Stimulated activated CD4-positive, alpha-beta T cell treated with anti-CD3 and anti-CD28 coated beads, Interleukin-4, amount 100 ng/mL, for 24 hours (primary cell): ENCODE measurements at places on chromosomes 16 and 17.

DNA sequence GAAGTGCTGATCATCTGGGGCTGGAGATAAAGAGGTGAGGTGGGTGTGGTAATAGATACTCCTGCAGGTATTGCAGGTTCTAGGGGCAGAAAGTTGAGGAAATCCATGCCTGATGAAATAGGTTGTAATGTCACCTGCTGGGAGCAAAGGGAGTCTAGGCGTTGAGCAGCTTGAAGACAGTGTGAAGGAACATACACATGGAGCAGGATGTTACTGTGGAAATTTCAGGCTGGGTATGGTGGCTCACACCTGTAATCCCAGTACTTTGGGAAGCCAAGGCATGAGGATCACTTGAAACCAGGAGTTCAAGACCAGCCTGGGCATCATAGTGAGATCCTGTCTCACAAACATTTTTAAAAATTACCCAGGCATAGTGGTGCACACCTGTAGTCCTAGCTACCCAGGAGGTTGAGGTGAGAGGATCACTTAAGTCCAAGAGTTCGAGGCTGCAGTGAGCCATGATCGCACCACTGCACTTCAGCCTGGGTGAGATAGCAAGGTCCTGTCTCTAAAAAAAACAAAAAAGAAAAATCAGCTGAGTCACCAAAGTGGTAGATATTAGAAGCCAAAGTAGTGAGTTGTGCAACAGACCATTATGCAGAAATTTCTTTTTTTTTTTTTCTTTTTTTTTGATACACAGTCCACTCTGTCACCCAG lies 9.1 kb upstream of the CRYBA1 start:
- DNase-seq, result no peak

DNA sequence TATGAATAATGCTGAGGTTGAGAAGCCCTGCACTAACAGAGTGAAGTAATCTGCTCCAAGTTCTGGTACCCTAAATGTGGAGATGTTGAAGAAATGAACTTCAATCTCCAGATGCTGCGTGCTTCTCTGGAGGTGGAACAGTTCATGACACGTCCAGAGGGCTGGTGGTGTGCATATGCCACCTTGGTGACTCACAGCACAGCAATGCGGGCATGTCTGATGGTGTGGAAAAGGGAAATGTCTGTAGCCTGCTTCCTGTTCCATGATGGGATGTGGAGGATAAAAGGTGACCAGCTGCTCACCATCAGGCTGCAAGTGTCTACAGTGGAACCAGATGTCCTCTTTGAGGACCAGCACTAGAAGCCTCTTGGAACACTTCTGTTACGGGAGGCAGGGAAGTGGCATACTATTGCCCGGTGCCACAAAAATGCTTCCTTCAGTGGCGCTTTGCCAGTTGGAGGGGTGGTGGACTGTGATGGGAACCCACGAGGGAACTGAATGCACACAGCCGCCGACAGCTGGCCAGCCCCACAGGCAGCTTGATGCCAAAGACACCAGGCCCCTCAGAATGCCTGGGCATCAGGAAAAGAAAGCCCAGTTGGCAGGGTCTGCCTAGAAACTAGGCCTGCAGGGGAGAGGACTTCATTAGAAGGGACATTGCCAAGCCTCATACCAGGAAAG lies 19.9 kb downstream of the SNX11 start:
- no peak for DNase-seq

- DNase-seq, result peak; percentile 72
Observed at GRCh38 chr17:16521070-16521727, 29.2 kb upstream of the LRRC75A start.

- DNase-seq, result no peak
Observed at GRCh38 chr17:41907633-41908539, 10.9 kb downstream of the ACLY start.

DNA sequence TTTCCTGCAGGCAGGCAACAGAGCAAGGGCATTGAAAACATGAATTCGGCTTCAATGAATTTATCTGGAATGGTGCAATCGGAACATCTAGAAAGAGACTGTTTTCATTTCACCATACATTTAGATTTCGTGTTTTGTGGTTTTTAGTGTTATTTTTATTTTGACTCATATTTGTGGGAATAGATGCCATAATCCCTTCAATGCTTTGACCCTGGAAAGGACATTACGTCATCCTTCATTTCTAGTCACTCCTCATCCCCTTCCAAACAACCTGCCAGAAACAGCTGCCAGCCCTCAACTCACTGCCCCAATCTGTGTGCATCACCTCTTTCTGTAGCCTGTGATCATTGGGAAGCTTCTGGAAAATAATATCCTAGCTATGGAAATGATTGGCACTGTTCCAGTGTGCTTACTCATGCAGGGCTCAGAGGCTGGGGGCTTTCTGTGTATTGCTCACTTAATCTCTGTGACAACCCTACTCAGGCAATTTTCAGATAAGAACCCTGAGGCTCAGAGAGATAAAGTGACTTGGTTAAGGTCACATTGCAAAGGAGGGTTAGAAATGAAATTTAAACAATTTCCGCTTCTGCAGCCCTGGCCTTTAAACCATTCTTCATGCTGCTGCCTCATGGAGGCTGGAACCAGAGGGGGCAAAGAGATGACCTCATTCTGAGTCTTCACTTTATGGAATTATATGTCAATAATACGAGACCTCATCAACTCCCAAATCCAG lies 9.5 kb upstream of the KSR1 start:
- DNase-seq, result no peak

- DNase-seq, result no peak
Observed at GRCh38 chr16:55901566-55902217, 26.5 kb upstream of the CES5A start.

GRCh38 chr16:72798264-72798663 lies 249.7 kb downstream of the ZFHX3 start:
- no peak for DNase-seq

GRCh38 chr16:71645450-71645849 lies 19.5 kb downstream of the MARVELD3 start:
- DNase-seq, result no peak

DNA sequence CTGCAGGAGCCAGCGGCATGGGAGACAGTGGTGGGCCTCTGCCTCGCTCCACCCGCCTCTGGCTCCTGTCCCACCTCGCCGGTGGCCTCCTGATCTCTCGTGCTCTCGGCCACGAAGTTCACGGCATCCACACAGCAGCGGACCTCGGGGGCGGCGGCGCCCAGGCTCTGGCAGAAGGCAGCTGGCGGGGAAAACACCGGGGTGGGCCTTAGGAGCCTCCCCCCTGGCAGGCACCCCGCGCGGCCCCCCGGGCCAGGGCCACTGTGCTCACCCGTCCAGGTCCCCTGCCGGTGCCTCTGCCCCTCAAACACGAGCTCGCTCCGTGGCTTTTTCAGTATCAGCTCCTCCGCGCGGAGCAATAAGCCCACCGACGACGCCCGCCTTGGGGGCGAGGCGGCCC lies 409 bp upstream of the C17orf107 start:
- no peak for DNase-seq

- no peak for DNase-seq
Observed at GRCh38 chr16:1311738-1312466, 2.5 kb downstream of the UBE2I start.

GRCh38 chr16:85275533-85276249 lies 163.4 kb upstream of the CIBAR2 start:
- peak; percentile 63 for DNase-seq

DNA sequence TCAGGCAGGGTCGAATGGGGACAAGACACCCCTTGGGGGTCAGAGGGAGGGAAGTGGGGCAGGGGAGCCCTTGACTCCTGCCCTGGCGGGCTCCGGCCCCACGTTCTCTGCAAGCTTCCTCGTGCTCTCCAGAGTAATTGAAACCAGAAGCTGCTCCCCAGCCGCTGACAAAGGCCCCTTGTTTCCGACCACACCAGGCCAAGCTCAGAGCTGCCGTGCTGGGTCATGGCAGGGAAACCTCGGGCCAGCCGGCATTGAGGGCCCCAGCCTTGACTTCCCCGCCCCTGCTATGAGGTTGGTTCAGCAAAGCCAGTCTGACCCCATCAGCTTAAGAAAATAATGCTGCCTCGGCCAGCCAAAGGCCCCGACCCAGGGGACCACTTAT lies 43.3 kb downstream of the TIMM22 start:
- DNase-seq, result no peak

DNA sequence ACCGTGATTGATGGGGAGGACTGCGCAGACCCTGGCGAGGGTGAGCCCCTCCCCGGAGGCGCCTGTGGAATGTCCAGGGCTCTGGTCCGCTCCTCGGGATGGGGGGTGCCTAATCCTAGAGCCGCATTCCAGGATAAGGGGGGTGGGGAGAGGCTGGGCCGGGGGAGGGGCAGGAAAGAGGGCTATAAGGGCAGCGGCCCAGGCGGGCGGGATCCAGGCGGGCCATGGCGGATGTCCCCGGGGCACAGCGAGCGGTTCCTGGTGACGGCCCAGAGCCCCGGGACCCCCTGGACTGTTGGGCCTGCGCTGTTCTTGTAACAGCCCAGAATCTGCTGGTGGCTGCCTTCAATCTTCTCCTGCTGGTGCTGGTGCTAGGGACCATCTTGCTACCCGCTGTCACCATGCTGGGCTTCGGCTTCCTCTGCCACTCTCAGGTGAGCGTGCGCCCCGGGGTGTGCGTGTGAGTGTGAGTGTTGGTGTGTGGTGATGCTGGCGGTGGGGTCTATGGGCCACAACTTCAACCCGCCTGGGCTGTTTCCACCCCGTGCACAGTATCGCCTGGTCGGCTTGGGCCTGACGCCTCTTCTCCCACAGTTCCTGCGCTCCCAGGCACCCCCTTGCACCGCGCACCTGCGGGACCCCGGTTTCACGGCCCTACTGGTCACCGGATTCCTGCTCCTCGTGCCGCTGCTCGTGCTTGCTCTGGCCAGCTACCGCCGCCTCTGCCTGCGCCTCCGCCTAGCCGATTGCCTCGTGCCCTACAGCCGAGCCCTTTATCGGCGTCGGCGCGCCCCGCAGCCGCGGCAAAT lies at the start of gene TMEM88:
Gene TMEM88 (plus strand): TSS at position 216 of the 809 bp plus-strand sequence. CDS start 9 bp downstream, at position 225.
- peak; percentile 16 for DNase-seq

- DNase-seq, result no peak
Observed at GRCh38 chr17:57234061-57234738, 22.1 kb upstream of the MSI2 start.

DNA sequence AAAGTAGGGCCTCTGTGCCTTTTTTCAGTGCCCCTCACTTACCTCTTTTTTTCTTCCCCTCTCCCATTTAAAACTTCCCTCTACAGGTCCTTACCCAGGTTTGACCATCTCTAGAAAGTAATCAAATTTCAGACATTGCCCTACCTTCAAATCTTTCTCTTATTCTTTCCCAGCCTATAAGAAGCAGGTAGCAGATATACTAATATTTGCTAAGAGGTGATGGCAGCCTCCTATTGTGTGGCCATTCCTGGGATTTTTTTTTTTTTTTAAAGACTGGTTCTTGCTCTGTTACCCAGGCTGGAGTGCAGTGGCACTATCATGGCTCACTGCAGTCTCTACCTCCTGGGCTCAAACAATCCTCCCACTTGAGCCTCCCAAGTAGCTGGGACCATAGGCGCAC lies 111.1 kb upstream of the HAS3 start:
- no peak for DNase-seq

DNA sequence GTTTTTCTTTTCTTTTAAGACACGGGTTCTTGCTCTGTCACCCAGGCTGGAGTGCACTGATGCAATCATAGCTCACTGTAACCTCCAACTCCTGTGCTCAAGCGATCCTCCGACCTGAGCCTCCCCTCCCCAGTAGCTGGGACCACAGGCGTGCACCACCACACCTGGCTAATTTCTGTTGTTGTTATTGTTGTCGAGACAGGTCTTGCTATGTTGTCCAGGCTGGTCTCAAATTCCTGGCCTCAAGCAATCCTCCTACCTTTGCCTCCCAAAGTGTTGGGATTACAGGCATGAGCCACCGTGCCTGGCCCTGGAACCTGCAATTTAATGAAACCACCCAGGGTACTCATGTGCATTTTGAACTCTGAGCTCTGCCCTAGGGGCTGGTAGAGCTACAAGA lies 24.1 kb downstream of the JUP start:
- DNase-seq, result no peak

- DNase-seq, result no peak
Observed at GRCh38 chr17:21689604-21690003, 2.7 kb upstream of the KCNJ18 start.

GRCh38 chr16:84121007-84121406 lies 4.3 kb upstream of the MBTPS1 start:
- no peak for DNase-seq

GRCh38 chr17:6941989-6942388 lies 53.9 kb upstream of the ALOX12 start:
- DNase-seq, result no peak

DNA sequence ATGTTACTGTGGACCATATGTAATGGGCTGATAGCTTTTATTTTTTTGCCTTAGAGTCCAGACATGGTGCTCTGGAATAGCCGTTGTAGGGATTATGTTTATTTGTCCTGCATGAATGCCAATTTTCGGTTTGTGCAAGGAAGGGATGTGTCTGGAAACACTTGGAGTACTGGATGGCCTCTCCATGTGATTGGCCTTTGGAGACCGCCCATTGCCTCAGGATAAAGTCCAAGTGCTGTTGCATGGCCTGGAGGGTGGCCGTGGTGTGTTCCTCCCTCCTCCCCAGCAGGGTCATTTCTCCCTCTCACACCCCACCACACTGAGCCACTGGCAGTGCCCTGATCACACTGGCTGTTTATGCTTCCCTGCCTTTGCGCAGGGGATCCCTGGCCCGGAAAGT lies 93.9 kb downstream of the MSI2 start:
- no peak for DNase-seq

GRCh38 chr16:47480410-47480809 lies 19.3 kb downstream of the PHKB start:
- DNase-seq, result no peak

DNA sequence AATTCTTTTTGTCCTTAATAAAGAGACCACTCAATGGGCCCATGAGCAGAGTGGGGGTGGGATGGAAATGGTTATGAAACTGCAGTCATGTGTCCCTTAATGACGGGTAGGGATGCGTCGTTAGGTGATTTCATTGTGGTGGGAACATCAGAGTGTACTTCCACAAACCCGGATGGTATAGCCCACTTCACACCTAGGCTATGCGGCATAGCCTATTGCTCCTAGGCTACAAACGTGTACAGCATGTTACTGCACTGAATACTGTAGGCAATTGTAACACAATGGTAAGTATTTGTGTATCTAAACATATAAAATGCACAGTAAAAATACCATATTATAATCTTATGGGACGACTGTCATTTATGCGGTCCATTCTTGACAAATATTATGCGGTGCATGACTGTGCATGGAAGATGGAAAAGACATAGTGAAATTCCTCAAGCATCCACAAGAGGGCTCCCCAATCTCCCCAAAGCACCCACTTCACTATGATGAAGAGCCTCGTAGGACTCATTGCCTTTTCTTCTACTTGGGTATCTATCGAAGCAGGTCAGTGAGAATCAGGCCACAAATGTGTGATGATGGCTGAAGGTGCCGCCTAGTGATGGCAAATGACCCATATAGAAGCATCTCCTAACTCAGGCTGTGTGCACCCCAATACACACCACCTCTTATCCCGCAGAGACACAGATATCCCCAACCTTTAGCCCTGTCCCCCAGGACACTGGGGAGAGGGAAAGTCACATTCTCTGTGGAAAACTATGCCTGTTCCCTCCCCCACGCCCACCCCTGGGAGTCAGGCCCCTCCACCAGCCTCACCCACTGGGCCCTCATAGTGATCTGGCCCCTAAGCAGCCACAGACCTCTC lies 43.5 kb downstream of the TBX21 start:
- peak; percentile 54 for DNase-seq

- DNase-seq, result no peak
Observed at GRCh38 chr16:71526111-71526631, at the start of gene CHST4. TSS of gene CHST4 (plus strand) at chr16:71526426. CDS start at chr16:71536678, 10,252 bp downstream.
